Eye (tissue), 1 donor: ENCODE measurements at places on chromosomes 12 and 14.

DNA sequence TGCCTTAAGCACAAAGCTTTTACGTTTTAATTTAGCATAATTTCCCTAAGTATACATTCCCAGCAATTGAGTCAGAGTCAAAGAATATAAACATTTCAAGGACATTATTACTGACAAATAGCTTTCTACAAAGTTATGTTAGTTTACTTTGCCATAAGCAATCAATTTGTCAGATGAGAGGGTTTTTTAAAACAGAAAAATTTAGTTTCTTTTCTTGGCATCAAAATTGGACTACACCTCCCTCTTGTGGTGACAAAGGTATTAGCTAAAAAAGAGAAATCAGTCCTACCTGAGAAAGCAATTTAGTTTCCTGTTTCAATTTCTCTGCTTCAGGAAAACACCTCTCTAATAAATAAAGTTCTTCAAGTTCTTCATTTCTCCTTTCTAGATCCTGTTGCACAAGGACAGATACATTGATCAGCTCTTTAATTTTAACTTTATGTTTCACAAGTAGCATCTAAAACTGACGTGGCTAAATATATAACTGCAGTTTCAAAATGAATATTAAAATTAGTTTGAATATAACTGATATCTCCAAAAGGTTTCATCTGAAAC is 39.9 kb downstream of the DNAI7 start:
- DNase-seq = peak; percentile 50

GRCh38 chr14:35347323-35348043 is 55.3 kb downstream of the PSMA6 start:
- DNase-seq = peak; percentile 38

DNA sequence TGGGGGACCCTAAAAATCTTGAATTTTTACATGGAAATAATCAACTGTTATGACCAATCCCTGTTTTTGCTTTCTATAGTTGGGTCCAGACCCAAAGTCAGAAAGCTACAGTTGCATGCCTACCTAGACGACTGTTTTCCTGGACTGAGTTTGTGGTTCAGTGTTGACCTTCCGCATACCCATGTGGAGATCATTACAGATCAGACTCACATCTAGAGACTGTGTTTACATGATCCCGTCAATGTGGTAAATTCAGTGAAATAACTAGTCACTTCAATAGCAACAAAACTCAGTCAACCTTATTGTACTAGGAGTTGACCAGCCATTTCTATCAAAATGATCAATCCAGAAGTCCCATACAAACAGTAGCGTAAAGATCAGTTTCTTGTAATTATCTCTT is 257.6 kb downstream of the EGLN3 start:
- no peak for DNase-seq

GRCh38 chr12:8781381-8782127 is 40.9 kb upstream of the A2ML1 start:
- DNase-seq = peak; percentile 11

DNA sequence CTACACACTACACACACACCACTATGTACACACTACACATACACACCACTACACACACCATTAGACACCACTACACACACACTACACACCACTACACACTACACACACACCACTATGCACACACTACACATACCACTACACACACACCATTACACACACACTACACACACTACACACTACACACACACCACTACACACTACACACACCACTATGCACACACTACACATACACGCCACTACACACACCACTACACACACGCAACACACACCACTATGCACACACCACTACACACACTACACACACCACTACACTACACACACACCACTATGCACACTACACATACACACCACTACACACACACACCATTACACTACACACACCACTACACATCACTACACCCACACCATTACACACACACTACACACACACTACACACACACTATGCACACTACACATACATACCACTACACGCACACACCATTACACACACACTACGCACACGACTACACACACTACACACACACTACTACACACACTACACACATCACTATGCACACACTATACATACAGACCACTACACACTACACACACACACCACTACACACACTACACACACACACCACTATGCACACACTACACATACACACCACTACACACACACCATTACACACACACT is 13.6 kb downstream of the NOC4L start:
- DNase-seq = no peak

- DNase-seq = peak; percentile 70
Measured at GRCh38 chr12:48973941-48974673, 2.6 kb upstream of the WNT10B start.

DNA sequence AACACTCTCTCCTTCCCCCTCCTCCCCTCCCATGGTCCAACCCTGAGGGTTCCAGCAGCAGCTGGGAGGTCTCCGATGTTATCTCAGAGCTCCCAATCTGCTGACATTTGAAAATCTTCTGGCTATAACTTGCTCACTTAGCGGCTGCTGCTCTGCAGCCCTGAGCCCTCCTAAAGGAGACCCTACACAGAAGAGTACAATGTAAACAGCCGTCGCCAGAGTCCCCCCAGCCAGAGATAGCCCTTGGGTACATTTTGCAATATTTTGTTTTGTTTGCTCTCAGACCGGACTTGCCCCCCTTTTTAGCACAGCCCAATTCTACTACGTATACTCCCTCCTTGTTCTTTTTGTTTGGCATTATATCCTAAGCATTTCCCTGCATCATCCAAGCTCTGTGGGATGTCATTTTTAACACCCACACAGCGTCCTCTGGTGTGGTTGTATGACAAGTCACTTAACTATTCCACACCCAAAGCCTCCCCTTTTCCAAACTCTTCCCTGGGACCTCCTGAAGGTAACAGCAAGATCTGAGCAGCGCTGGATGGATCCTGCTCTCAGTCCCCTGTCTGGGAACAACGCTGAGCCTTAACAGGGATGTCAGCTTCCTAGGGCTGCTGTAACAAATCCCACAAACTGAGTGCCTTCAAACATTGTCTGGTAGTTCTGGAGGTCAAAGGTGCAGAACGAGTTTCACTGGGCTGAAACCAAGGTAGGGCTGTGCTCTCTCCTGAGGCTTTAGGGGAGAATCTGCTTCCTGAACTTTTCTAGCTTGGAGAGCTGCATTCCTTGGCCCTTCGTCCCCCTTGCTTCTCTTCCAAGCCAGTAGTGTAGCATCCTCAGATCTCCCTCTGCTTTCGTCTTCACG is 25.3 kb upstream of the TCL1B start:
- DNase-seq = no peak

DNA sequence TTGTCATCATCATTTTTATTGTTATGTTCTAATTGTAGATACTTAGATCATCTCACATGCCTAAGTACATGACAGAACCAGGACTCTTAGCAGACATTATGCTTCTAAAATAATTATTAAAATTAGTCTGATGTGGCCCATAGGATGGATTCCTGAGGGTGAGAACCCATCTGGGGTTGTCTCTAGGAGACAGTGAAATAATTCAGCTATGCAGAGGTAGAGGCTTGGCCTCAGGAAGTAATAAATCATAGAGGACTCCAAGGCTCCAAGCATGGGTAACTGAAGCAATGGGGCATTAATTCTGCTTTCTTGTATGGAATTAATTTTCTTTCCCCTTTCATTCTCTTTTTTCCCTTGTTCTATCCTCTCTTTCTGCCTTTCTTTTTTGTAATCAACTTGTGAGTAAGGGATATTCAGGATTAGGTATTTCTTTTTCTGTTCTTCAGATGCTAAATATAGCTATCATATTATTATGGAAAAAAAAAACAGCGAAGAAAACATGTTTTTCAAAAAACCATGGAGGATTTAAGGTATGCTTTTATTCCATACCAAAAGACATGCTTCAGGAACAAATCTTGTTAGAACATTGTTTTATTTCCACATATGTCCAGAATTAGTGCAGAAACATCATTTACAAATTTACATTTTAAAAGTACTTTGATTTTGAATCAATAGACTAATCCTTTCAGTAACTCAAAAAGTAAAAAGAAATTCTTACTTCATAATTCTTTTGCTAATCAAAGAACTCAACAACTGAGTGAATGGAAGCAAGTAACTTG is 263.2 kb downstream of the TRHDE start:
- DNase-seq = no peak

GRCh38 chr12:67920413-67920812 is 68.8 kb upstream of the IFNG-AS1 start:
- DNase-seq = no peak

GRCh38 chr14:54349713-54350112 is 47.1 kb upstream of the CDKN3 start:
- DNase-seq = peak; percentile 7

DNA sequence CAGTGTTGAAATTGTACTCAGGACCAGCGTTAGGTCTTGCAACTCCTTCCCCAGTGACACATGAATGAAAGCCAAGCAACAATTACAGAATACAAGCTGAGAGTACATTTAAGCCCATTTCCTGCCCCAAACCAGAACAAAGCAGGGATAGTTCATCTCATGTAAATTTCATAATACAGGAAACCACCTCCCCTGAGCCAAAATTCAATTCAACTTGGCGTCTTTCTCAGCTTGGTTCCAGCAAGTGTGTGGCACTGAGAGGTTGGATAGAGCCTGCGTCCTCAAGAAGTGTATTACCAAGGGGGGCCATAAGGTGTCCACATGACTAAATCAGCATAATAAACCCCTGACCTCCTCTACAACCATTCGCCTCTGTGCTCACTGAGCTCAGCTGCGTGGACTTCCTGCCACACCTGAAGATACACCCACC is 278.9 kb upstream of the CRY1 start:
- DNase-seq = no peak
